SW 1271 (cell line): ENCODE measurements at places on chromosomes 7 and 10.

DNA sequence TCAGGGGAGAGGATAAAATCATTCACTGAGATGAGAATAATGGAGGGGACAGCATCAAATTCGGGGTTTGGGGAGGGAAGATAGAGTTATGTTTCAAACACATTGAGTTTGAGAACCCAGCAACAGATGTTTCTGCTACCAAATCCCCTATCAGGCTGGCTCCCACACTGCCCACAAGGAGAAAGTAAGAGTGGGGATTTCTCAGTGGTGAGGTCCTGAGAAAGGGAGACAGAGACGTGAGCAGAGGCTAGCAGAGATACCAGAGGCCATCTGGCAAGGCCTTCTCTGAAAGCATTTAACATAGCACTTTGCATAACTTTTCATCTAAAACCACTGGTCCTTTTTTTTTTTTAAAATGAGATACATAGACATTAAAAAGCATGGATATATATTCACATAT is 7.8 kb upstream of the SLF2 start:
- no peak for DNase-seq

- no peak for DNase-seq
These were observed 10.0 kb upstream of the TNS3 start for GRCh38 chr7:47591655-47592572.

GRCh38 chr10:126857178-126857806 is 47.9 kb upstream of the DOCK1 start:
- no peak for DNase-seq

- DNase-seq = no peak
These were observed 47.5 kb upstream of the DGKB start for GRCh38 chr7:14950013-14950412.

DNA sequence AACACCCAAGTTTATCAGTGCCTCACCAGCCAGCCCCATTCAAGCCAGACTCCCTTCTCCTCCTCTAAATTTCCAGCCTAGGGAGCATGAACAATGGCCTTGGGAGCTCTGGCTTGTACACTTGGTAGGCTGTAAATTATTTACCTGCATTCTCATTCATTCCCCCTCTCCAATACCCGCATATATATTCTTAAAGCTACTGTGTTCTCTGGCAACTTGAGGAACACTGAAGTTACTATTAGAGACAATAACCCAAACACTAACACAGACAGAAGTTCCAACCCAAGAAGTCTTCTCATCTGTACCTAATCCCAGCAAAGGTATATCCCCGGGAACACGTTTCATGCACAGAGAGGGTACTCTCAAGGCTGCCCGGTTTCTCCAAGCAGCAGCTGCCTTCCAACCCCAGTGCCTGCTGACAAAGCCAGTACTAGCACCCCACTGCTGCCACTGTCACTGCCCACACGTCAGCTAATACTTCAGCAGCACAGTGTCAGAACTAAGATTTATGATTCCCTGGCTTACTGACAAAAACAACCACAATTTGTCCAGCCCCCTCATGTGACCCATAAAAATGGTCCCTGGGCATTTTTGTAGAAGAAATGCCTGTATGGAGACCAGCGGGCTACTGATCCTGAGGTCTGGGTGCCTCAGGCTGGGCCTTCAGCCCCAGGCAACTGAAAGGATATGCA is 3.1 kb downstream of the WDR91 start:
- DNase-seq = no peak

DNA sequence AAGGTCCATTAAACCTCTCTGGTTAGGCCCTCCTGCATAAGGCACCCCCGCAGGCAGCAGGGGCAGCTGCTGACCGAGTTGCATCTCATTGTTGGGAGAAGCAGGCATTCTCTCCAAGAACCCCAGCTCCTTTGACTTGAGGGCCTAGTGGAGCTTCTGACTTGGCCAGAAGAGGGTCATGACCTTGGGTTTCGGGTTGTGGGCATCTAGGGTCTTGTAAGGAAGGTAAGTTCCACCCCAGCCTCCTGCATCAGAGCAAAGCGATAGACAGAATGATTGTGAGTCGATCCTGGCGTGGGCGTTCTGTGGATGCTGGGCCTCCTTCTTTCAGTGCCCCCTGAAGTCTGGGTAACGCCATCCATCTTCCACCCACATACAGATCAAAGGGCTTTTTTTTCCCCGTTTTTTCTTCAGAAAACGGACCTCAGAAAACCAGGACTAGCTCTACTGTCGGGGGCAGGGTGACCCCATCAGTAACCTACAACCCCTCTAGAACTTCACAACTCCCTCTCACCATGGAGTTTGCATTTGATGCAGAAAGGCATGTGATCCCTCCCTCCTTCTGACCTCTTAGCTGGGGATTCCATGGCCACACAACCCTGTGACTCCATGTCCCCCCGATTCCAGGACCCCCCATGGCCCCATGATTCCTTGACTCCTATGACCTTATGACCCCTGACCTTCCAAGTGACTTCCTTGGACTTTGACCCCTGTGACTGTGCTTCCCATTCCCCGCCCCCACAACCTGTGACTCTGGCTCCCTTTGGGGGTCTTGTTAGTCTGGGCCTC is 3.0 kb downstream of the SEMA4G start:
- DNase-seq = no peak
